Kidney glomerular epithelial cell (primary cell): ENCODE measurements at places on chromosomes 1 and 21.
A peak's percentile ranks its signal among the peaks of the same experiment; 100 is the strongest.

DNA sequence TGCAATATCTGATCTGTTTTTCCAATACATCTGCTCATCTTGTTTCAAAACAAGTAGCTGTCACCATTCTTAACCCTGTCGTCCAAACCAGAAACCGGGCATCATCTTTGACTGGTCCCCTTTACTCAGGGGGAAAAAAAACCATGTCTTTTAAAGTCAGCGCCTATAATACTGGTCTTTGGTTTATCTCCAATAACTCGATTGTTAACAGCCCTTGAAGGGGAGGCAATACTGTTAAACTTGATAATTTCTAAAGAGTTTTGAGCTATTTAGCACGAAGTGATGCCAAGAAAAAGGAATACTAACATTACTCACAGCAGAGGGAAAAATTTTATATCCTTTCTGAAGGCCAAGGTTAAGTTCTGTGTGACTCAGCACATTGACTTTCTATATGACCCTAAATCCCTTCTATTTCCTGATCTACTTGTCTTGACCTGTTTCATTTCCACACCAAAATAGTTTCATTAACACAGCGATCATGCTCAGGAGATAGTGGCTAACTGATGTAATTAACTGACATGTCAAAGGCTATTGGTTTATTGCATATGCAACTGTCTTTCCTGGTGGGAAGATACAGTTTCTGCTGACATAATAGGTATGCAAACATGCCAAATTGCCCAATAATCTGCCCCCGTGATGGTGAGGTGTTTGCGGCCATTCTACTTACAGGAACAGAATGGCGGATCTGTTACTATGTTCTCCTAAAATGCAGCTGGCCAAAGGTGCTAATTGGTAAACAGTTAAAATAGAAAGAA is 59.1 kb downstream of the NFIA start:
- DNase-seq: no peak

DNA sequence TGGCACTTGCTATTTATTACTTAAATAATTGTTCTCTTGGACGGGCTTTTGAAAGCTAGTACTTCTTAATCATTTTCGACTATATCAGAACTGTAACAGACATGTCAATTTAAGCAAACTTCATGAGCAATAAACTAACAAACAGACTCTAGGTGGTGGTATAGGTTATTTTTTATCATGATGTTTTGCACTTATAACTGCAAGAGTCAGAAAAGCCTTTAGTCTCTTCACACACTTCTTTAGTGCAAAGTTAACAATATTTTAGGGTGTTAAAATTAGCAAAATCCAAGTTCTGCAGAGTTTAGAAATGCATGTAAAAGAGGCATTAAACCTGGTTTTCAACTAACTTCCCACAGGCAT is 2.2 kb downstream of the NRIP1 start:
- DNase-seq: peak; percentile 28

GRCh38 chr1:47452426-47452825 is 14.6 kb downstream of the FOXD2 start:
- no peak for DNase-seq

DNA sequence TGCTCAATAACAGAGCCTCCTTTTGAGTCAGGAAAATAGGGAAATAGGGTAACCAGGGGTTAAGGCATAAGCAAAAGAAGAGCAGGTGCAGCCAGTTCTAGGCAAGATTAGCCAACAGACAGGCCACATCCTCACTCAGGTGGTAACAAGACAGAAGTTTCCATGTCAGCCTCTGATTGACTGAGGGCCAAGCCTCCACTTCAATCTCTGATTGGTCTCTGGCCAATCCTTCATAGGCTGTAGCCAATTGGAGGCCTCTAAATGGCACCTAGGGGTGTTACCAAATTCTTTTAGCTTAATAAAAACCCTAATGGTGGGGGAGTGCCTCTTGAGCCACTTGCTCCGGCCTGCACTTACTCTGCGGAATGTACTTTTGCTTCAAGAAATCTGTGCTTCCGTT is 37.2 kb downstream of the LACTBL1 start:
- DNase-seq: no peak

- DNase-seq: peak; percentile 40
Measured at GRCh38 chr1:173405834-173406233, 71.3 kb upstream of the PRDX6 start.

DNA sequence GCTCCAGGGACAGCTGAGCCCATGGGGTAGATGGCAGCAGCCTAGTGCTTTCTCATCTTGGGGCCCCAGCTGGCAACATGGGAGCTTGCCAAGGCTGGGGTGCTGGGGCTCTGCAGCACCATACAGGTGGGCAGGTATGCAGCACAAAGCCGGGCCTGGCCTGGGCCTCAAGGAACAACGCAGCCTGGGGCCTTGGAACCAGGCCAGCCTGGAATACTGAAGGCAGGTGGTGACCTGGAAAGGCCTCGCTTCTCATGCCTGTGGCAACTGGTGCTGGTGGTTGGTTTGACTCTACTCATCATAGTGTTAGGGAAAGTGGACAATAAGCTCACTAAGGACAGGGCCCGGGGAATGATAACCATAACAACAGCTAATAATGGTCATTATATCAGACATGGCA is 27.0 kb upstream of the SDHB start:
- no peak for DNase-seq

GRCh38 chr1:20997602-20998224 is 179.0 kb downstream of the EIF4G3 start:
- no peak for DNase-seq

DNA sequence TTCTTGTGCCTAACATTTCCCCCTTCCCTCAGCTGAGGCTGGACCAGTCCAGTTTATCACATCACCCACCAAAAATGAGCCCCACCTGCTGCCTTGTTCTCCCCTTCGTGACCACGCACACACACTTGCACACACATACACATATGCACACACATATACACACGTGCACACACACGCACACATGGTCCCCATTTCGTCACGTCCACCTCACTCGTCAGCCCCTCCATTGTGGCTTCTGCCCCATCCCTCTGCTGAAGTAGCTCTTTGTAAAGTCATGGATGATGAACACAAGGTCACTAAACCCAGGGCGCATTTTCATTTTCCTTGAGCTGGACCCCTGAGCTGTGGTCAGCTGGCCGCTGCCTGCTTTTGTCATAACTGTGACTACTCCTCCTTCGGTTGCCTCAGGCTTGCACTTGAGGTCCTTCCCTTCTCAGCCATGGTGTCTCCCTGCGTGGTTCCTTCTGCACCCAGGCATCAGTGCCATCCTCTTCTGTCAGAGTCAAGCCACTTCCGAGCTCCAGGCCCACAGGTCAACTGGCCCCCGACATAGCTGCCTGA is 93.8 kb downstream of the SYT2 start:
- DNase-seq: no peak

- no peak for DNase-seq
Measured at GRCh38 chr1:28196330-28196729, 19.8 kb upstream of the PTAFR start.

GRCh38 chr1:92945748-92946270 is 15.5 kb downstream of the DIPK1A start:
- no peak for DNase-seq

DNA sequence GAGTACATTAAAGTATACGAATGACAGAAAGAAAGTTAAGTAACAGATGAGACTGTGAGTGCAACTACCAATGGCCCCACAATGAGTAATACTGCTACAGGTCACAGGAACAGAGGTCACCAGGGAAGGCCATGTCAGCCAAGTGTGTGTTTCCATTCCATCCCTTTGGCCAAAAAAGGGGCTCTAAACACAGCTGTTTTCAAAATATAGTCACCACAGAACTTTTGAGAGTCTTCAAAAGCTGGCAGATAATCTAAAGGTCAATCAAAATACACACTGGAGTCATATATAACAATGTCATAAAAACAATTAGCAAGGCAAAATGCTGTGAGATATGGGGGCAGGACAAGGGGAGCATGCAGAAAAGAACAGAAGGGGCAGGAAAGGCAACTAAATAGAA is 10.2 kb downstream of the USP24 start:
- no peak for DNase-seq

- no peak for DNase-seq
Measured at GRCh38 chr1:229121845-229122436, 149.0 kb upstream of the RAB4A start.

- no peak for DNase-seq
Measured at GRCh38 chr1:179296356-179297104, 2.9 kb downstream of the SOAT1 start.

GRCh38 chr1:23150125-23150524 is 18.5 kb downstream of the LUZP1 start:
- DNase-seq: no peak

GRCh38 chr21:15308333-15308732 is 243.5 kb upstream of the NRIP1 start:
- DNase-seq: no peak

DNA sequence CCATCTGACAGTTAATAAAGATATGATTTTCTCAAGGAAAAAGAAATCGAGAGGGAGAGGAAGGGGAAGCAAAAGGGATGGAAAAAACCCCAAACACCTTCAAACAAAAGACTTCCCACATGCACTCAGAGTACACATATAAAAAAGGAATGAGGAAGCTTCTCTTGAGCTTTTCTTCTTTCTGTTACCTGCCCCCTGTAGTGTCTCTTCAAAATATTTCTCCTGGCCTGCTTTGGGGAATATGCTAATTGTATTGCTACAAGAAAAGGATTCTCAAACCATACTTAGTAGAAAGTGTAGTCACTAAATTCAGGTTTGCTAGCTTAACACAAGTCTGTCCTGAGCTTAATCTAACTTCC is 58.7 kb downstream of the KIF14 start:
- no peak for DNase-seq

GRCh38 chr1:20359451-20360330 is 69.0 kb downstream of the VWA5B1 start:
- no peak for DNase-seq

GRCh38 chr21:45420061-45421041 is 15.4 kb downstream of the COL18A1 start:
- DNase-seq: peak; percentile 87

GRCh38 chr1:119943216-119943615 is 46.9 kb upstream of the ADAM30 start:
- no peak for DNase-seq

GRCh38 chr21:18495523-18495922 is 91.9 kb upstream of the TMPRSS15 start:
- no peak for DNase-seq

GRCh38 chr1:193919827-193920226 is 733.4 kb upstream of the B3GALT2 start:
- no peak for DNase-seq

DNA sequence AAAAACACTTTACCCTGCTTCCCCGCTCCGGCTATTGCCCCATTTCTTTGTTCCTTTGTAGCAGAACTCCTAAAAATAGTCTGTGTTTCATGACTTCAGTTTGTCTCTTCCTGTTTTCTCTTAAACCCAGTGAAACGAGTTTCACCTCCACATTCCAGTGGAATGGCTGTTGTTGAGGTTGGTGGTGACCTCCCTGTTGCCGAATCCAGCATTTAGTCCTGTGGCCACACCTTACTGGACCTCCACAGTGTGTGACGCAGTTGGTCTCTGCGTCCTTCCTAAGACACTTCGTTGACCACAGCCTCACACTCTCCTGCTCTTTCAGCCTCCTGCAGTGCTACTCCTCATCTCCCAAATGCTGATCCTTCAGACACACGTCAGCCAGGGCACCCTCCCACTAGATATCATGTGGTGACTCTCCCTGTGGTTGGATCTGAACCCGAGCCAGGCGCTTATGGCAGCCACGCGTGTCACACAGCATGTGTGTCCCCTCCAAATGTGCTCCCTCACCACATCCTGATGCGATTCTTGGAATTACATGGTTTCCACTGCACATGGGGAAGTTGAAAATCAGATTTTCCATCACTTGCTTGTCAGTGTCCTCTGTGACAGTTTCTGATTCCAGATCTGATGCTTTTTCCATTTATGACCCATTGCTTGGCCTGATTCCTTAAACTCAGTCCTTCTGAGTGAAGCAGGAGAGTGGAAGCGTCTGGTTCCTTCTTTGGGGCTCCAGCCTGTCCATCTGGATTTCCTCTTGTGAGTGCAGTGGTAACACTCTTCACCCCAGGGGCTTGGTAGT is 99.1 kb upstream of the ARTN start:
- DNase-seq: no peak

DNA sequence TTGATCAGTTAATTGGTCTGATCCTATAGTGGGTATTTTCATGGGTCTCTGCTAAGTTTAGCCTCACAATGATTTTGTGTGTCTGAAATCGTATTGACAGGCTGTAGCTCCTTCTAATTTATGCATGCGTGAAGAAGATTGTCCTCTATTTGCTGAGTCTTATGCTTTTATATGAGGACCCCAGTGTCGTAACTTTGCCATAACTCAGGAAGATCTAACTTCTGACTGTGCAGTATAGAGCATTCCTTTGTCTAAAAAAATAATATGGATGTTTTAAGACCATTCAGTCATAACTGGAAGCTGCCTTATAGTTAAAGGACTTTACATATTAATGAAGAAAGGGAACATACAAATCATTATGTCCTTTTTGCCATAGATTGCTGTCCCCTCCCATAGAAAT is 73.3 kb downstream of the CAMTA1 start:
- DNase-seq: no peak

- no peak for DNase-seq
Measured at GRCh38 chr1:62870148-62870547, 86.2 kb downstream of the ATG4C start.

DNA sequence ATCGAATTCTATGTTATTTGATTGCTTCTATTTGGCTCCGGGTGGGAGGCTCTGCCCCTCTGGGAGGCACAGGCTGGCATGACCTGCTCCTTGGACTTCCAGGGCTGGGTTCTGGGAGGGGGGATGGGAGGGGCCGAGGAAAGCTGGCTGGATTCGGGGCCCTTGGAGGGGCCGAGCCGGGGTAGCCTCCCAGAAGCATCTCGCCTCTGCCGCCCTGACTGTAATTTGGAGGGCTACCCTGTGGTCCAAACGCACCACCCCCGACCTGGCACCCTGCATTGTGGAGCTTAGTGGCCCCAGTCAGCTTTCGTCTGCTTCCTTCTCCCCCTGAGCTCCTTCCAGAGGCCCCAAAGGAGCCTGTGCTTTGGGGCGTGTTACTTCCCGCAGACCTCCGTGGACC is 85.4 kb upstream of the TMEM51 start:
- DNase-seq: no peak

DNA sequence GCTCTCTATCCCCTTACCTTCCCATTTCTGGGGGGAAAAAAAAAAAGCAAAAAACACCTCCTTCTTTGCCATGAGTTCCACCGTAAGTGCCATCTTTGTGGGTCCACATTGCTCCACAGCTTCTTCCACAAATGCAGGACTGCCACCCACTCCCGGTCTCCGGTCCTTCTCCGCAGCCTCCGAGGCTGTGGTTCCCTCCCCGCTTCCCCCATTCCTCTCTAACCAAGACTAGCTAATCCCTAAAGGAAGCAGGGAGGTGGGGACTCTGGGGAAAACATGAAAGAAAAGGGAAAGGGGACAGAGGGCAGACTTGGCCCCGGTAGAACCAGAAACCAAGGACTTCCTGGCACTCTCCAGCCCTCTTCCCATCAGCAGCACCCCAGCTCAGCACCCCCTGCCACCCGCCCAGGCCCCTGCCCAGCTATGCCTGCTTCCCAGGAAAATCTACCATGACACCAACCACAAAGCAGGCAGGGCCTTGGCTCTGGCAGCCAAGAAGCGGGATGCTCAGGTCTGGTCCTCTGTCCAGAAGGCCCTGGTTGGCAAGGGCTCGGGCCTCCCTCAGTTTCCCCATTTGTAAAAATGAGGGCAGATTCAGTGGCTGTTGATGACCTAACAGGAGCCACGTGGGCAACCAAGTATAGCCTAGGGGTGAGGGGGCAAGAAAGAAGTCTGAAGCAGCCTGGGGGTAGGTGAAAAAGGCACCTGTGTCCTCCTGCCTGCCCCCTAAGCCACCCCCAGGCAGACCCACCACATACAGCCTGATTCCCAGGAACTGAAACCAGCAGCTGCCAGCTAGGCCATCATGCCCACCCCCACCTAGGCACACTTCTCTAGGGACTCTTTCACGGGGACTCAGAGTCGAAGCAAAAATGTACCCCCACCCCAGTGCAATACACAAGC is 2.5 kb downstream of the EPHA2 start:
- DNase-seq: peak; percentile 22
